ENCODE measurements at places on chromosomes 6 and 20.
A peak's percentile ranks its signal among the peaks of the same experiment; 100 is the strongest.

- DNase-seq = no peak
Observed at GRCh38 chr6:162108041-162108440, 619.5 kb downstream of the PRKN start.

GRCh38 chr6:6946206-6947155, 161.3 kb upstream of the RREB1 start:
- DNase-seq = no peak

DNA sequence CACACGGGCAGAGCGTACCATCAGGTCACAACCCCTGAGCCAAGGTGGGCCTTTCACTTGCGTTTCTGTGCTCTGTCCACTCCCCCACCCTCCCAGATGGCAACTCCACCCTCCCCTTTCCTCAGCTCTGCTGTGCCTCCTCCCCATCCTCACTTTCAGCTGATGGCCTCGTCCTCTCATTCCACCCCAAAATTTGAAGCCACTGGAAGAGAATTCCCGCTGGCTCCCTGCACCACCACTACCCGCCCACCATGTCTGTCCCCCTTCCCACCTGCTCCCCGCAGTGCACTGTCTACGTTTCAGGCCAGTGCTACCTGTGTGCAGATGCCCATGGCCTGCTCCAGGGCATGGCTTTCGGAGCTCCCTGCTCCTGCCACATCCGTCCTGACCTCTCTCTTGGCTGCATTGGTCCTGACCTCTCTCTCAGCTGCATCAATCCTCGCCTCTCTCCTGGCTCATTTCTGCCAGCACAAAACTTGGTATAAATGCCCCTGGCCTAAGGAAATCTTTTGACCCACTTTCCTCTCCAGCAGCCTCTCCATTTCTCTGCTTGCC, 24.0 kb downstream of the SYNJ2 start:
- DNase-seq = no peak

GRCh38 chr6:74735304-74735703, 470.5 kb downstream of the COL12A1 start:
- DNase-seq = peak; percentile 10

DNA sequence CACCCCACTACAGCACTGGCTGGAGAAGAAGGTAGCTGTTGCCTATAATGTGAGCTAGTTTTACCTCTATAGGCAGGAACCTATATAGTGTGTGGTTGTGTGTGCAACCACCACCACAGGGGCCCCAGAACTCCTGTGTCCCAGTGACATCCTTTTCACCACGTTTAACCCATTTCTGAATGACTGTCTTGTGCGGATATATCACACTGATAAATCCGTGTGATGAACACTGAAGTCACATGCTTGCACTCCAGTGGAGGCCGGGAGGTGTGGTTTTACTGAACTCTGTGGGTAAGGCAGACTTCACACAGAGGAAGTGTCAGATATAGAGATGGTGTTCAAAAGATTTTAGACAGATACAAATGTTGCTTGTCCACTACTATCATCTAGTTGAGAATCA, 32.5 kb downstream of the SDHAF4 start:
- DNase-seq = no peak

GRCh38 chr6:71678091-71678490, 208.3 kb upstream of the RIMS1 start:
- no peak for DNase-seq

DNA sequence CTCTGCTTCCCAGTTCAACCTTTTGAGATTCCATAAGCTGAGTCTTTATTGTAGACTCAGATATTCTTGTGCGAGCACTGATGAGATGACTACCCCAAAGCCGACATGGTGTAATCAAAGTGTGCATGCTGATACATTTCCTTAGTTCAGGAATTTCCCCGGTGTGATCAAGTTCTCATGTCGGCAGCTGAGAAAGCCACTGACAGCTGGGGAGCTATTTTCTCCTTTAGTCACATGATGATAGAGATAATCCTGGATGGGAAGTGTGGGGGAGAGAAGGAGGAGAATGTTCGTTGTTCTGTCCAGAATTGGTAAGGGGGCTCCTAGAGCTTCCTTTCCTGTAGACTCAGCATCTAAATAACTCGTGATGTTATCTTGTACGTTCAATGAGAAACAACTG, 7.7 kb upstream of the CAP2 start:
- no peak for DNase-seq

DNA sequence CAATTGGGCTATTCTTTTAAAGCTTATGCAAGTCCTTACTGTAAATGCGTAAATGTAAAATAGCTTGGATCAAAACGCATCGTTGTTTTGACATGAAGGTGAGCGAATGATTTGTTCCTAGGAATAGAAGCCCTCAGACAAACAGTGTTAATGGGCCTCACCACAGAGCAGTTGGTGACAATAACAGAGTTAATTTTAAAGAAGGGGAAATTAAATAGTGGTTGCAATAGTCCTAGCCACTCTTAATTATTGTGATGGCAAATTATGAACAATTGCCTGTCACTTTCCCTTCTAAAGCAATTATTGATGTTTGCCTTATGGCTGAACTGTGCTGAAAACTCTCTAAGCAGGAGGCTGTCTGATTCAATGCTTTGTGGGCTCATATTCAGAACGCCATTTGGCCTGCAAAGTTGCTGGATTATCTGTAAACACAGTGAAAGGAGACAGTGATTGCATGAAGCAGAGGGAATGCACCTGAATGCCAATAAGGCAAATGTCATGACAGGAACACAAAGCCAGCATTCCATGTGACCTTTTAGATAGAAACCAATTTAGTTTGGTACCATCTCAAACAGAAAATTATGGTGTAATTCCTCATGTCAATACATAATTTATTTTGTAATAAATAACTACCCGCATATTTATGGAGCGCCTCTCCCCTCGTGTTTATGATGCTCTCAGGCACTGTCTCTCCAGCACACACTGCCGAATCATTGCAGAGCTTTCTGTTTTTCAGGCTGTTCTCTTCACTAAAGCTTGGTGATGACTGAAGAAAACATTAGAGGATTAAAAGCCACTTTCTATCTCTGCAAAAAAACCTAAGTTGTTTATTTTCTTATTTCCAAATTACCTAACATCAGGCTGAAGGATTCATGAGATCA, 387.5 kb downstream of the HACE1 start:
- DNase-seq = no peak

GRCh38 chr20:10370091-10370887, 63.7 kb downstream of the MKKS start:
- no peak for DNase-seq

DNA sequence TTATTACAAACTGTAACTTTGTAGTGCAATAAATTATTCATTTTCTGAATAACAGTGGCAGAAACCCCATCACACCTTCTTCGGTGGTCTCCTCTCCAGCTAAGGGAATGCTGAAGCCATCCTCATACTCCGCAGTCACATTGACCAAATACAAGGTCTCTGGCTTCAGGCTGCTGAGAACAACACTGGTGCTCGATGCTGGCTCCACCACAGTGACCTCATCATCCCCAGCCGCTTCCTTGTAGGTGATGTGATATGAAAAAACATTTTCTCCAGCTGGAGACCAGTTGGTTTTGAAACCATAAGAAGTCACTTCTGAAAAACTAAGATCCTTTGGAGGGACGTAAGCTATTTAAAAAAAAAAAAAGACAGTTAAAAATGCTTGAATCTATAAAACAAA, 25.0 kb downstream of the COL12A1 start:
- no peak for DNase-seq

DNA sequence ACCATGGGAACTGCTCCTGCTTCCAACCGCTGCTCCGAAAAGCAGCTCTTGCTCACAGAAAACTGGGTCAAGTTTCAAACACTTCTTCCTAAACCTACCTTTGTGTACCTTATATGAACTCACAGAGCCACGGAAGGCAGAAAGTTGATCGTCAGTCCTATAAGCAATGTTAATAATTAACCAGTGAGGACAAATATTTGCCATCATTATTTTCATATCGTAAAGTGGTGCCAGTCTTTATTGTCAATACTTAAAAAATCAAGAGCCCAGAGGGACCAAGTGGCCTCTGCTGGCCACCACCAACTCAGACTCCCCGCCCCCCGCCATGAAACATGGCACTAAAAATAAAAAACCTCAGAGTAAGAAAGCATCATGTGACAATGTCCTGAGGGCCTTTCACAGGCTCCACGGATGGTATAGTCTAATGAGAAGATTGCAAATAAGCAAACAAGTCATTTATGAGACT, 9.1 kb upstream of the PBOV1 start:
- peak; percentile 96 for DNase-seq

GRCh38 chr6:11763460-11764249, 14.9 kb downstream of the ADTRP start:
- DNase-seq = no peak

DNA sequence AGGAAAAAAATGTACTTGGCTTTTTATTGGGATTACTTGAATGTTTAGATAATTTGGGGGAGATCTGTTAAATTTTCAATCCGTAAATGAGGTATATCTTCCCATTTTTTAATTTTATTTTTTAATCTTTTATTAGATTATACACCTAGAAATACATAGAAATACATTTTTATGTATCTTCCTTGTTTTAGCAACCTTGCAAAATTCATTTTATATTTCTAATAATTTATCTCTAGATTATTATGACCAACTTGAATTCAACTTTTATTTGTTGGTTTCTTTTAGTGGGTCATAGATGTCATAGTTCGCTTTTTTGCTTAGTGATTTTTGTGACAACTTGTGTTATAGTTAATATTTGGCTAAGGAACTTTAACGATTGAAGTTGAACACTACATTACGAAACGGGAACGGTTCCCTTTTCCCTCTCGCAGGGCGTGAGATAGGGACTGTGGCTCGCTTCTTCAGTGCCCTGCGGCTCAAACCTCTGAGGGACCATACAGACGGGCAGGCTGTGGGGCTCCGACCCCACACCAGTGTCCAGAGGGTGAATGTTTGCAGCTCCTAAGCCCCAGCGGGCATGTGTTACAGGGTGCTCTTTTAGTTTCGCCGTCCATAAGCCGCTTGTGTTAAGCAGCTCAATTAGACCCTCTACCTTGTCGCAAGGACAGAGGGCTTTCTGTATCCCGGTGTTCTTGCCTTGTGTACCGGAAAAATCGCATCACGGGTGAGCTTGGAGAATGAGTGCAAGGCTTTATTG, 53.8 kb downstream of the PRND start:
- no peak for DNase-seq

- DNase-seq = no peak
Observed at GRCh38 chr6:87794922-87795885, 93.2 kb upstream of the AKIRIN2 start.

DNA sequence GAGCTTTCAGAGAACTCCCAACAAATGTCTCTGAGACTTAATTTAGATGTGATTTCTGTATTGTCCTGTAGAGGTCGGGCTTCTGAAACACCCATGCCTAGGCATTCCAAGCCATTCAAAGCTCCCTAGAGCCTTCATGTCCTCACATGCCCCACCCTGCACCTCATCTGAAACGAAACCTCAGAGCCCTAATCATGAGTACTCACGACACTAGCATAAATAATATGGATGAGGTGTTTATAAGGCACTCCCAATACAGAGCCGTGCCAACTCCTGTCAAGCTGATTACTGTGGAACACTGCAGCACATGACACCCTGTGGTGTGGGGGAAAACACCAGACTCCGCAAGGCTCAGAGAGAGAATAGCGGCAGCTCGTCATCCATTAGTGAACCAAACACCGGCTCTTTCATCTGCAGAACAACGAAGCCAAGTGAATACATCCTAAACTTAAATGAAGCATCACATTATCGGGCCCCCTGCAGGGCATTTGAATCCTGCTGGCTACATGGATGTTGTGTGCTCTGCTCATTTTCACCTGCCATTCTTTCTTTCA, 83.8 kb downstream of the FNDC1 start:
- DNase-seq = peak; percentile 51

GRCh38 chr6:152221806-152222628, 414.5 kb downstream of the ESR1 start:
- DNase-seq = peak; percentile 22

- DNase-seq = no peak
Observed at GRCh38 chr6:99611148-99611547, 4.5 kb downstream of the PRDM13 start.

GRCh38 chr20:48599748-48600469, 227.9 kb downstream of the PREX1 start:
- DNase-seq = no peak

DNA sequence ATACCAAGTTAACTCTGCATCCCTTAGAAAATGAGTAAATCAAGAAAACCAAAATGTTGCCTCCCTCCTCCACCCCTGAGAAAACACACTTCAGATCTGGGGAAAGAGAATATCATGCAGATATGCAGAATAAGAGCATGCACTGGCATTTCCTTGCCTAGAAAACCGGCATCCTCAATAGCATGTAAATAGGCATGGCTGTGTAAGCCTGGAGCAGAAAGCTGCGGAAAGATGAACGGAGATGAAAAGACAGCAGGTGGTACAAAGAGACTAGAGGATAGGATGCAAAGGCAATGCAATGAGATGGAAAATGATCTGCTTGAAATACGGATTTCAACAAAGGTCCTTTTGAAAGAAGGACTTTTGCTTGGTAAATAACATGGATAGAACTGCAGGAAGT, 10.3 kb upstream of the GGTLC1 start:
- DNase-seq = no peak

DNA sequence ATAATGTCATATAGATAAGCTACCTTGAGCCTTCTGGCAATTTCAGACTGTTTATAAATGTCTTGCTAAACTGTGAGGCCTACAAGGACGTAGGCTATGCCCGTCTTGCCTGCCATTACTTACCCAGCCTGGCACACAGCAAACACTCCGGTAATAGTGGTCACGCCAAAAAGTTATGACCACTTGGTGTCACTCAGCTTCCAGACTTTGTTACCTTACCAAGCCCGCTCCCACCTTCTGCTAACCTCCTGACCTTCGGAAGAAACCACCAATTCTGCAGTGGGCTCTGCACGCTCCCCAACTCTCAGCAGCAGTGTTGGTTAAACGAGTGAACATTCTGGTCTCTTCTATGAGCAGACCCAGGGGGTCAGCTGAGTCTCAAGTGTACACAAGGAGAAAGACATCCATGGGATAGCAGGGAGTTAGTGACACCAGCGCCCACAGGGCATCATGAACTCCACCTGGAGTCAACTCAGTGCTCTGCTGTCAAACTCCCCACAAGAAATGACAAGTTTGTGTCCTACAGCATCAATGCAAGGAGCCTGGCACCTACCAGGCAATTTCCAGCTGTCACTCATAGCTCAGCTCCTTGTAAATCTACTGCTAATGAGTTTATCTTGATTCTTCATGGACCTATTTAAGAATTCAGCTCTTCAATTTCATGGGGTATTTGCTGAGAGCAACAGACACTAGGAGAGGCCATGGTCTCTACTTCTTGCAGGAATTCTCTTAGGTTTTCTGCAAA, 119.9 kb downstream of the TTLL2 start:
- no peak for DNase-seq

DNA sequence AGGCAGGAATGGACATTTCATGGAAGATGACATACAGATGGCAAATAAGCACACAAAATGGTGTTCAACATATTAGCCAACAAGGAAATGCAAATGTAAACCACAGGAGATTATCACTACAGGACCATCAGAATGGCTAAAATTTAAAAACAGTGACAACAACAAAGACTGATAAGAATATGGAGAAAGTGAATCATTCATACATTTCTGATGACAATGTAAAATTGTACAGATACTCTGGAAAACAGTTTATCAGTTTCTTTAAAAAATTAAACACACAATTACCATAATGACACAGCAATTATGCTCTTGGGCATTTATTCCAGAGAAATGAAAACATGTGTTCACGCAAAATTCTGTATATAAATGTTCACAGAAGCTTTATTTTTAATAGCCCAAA, 105.8 kb upstream of the RUNX2 start:
- no peak for DNase-seq
